T-cell (primary cell): ENCODE measurements at places on chromosomes 6 and 20.

- DNase-seq: peak; percentile 62
Measured at GRCh38 chr6:149140137-149140909, 177.2 kb upstream of the TAB2 start.

GRCh38 chr6:30554404-30554803 lies 1.9 kb downstream of the GNL1 start:
- no peak for DNase-seq

DNA sequence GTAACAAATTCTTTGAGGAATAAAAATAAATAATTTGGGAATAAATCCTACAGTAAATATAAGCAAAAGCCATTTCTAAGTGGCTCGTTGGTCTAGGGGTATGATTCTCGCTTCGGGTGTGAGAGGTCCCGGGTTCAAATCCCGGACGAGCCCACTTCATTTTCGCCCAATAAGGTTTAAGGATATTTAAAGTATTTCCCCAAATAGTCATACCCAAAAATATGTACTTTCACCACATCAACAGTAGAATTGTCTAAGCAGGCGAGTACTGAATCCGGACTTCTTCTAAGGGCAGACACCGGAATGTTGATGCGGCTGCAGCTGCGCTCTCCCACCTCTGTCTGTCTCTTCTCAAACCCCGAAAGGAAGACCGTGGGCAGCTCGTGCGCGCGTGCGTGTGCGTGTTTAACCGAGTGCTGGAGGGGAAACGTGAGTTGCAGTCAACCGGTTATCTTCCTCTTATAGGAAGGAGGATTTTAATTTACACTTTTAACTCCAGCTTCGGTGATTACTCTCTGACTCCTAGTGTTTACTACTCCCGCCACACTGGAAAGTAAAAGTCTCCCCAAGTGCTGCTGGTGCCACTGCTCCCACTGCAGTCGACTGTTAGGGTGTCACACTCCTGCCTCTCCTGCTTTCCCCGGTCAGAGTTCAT lies 155.7 kb upstream of the PRSS16 start:
- DNase-seq: peak; percentile 3

DNA sequence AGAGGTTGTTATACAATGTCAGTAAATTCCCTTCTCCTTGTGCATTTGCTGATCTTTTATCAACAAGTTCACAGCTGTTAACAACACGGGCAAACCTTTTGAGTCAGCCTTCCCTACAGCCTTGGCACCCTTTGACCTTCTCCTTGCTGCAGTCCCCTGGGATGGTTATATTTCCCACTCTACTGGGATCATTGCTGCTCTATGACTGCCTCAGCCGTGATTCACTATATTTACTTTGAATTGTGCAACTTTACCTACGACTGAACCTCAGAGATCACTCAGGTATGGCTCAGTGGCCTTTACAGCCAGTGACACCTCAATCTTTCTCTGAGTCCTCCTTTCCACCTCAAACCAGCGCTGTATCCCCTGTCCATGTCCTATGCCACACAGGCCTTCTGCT lies 1293.3 kb downstream of the EPHA7 start:
- DNase-seq: no peak

DNA sequence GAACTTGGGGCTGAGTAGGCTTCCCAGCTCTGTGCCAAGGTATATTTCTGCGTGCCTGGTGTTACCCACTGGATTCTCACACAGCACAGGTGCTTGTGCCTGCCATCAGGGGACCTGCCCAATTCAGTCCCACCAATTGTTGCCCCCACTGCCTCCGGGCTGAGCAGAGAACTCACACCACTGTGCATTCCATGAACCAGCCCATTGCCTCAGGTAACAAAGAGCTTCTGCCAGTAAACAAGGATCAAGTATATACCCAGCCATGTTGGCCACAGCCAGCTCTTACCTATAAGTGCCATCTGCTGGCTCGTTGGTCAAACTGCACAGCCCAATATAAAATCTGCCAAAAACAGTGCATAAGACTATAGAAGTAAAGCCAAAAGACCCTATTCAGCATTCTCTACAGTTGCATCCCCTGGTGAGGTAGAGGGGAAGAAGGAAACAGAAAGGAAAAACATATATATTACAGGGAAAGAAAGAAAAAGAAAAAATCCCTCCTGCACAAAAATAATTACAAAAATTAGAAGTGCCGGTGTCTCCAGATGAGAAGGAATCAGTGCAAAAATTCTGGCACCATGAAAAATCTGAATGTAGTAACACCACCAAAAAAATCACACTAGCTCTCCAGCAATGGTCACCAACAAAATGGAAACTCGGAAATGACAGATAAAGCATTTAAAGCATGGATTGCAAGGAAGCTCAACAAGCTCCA lies 241.4 kb downstream of the IBTK start:
- no peak for DNase-seq

DNA sequence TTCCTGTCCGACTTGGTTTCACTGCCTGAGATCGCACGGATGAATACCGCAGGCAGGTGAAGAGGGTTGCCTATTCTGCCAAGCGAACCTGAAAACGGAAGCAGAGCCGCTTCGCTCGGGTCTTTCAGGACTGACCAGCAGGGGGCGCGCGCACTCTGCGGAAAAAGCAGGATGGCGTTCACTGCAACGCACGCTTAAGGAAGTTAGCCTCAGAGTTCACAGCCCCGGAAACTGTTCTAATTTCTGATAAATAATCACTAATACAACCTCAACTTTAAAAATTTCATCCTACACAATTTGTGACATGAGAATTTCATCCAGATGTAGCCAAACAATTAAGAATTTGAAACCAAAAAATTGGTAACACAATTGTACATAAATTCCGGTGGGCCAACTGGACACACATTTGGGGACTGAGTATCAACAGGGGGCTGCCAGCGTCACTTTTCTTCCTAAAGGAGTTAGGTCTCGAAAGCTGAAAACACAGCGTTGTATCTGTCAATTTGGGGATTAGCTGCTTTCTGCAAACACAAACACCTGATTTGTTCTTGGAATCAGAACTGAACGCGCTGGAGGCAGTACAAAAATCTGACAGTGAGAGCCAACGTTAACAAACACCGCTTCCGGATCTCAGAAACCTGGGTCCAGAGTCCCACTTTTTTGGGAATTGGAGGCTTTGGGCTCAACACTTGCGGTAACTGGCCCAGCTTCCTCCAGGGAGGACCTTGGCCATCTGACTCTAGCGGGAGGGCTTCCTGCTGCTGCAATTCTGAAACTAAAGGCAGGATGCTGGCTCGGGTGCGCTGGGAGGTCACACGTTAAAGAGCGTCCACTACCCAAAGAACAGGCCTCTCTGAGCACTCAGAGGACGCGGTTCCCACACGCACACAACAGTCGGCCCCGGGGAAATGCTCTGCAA lies 8.8 kb downstream of the PXDC1 start:
- peak; percentile 87 for DNase-seq
